ENCODE measurements at places on chromosomes 7 and 10.
A peak's percentile ranks its signal among the peaks of the same experiment; 100 is the strongest.

- DNase-seq: no peak
Observed at GRCh38 chr7:42103456-42103855, 133.6 kb downstream of the GLI3 start.

DNA sequence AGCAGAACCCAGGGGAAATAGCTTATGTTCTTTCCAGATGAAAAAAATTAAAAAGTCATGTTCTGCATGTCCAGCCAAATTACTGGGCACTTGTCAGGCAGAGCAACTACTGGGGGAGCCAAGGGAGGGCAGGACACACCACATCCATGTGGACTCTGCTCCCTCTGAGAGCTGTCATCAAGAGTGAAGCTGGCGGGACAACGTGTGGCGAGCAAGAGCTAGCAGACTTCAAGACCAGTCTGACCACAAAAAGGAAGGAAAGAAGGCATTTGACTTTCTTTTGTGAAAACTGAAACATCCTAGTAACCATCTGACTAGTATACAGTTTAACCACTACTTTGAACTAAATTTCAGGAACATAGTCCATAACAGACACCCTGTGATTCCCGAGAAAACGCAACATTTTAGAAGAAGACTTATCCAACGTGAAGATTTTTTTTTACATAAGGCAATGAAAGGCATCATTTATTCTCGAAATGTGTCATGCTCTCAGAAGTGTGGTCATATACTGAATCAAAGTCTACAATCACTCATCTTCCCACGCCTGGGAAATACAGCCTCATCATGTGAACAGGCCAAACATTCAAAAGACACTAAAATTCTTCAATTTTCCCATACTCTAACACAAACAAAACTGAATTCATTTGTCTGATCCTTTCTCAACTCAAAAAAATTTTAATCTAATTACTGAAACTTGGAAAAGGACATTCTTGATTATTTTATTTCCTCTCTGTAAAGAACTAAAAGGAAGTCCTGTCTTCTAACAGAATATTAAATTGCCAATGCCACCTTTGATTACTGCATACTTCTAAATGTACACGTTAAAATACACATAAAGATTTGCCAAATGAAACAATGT lies 15.5 kb downstream of the CYTH3 start:
- DNase-seq: no peak

- no peak for DNase-seq
Observed at GRCh38 chr7:51303142-51303525, 13.5 kb downstream of the COBL start.

DNA sequence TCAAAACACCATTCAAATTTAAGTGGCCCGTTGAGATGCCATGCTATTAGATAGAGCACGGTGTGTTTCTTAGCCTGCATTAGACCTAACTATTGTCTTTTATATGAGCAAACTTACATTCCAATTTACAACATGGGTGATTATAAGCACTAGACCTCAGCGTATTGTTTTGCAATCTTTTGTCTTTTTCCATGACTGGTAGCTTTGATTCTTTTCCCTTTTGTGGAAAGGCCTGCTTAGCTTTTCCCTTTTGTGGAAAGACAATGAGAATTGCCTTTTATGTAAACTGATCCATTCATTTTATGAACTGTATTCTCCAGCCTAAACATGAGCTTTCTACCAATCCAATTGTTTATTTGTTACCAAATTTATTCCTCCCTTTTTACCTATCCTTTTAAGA lies 823.1 kb downstream of the CCSER2 start:
- DNase-seq: no peak

GRCh38 chr10:87734987-87735827 lies 75.5 kb downstream of the PAPSS2 start:
- peak; percentile 35 for DNase-seq

DNA sequence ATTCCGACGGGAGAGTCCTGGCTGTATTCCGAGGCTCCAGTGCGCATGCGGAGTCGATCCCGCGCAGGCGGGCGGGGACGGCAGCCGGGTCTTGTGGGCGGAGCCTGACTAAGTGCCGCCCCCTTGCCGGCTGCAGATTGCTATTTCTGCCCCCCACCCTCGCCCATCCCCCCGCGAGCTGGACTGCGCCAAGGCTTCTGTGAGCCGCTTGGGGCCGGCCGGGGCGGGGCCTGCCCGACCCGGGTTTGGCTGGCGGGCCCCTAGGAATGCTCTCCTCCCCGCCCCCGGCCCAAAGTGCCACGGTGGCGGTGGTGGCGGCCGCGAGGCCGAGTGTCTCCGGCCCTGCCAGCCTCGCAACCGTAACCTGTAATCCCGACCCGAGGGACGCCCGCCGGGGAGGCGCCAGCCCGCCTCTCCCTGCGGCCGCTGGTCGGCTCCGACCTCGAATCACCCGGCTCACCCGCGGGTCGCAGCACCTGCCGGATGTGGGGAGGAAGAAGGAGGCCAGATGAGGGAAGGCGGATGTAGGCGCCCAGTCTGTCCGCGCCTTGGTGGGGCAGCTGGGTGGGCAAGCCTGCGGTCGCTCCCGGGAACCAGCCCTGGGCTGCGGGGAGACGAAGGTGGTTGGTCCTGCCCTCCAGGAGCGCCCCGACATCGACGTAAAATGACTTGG lies 702 bp upstream of the KAZALD1 start:
- peak; percentile 85 for DNase-seq

DNA sequence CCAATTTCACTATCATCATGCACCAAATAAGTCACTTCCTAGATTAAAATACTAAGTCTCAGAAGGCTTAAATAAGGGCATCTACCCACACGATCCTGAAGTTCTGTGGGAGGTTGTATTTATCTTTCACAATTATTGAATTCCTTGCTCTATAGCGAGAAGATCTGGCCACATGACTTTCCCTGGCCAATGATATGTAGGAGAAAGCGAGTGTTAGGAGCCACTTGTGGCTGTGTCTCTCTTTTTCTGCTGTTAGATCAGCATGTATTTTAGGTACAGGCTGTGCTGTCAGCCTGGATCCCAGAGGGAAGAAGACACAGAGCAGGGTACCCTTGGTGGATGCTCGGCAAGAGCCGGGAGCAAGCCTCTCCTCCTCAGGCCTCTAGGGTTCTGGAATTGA lies 131.3 kb upstream of the DPP6 start:
- DNase-seq: no peak

- no peak for DNase-seq
Observed at GRCh38 chr7:107068156-107068555, 23.7 kb downstream of the PRKAR2B start.

- DNase-seq: no peak
Observed at GRCh38 chr7:50592940-50593339, 27.7 kb upstream of the DDC start.

GRCh38 chr10:19532411-19532810 lies 283.8 kb upstream of the PLXDC2 start:
- DNase-seq: no peak

DNA sequence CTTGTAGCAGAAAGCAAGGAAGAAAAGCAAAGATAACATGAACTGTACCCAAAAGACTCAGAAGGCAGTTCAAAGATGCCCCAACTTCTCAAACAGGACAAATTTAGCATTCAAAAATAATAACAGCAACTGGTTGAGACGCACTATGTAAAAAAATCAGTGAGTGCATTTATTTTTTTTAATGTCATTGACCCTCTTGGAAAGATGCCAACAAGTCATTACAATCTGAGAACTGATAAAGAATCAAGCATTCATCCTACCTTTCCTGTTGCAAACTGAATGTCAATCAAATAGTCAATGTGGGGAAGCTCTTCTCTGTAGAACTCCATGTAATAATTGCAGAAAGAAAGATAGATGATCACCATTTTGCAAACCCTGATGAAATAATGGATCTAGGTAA lies 1.7 kb upstream of the CCDC186 start:
- no peak for DNase-seq

- DNase-seq: no peak
Observed at GRCh38 chr10:11776080-11776479, 33.9 kb downstream of the ECHDC3 start.

- DNase-seq: no peak
Observed at GRCh38 chr7:40374575-40374974, 239.8 kb downstream of the SUGCT start.

Measured in spinal cord (tissue), 10 donors.